Stromal cell of bone marrow (primary cell): ENCODE measurements at places on chromosomes 11 and 22.
A peak's percentile ranks its signal among the peaks of the same experiment; 100 is the strongest.

DNA sequence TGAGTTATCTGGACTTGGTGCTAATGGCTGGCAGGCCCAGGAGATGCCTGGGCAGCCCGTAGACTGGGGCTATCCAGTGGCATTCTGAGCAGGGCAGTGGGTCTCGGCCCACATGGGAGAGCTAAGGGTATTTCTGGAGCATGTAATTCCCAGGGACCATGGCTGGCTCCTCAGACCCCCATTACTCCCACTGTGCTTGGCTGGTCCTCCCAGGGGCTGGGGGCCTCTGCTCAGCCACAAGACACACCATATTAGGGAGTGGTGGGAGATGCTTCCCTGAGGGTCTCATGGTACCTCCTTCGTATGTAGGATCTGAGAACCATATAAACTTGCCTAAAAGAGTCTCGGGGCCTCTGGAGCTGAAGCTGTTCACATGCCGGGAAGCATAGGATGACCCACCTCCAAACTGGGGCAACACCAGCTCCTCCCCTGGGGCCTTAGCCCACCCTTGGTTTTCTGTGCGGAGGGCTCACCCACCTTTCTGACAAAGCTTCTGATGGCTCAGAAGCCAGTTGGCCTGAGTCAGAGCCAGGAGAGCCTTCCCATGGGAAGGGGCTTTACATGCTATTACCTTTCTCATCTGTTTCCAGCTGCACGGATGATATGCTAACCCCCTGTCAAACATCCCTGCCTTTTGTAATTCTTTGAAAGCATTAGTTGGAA is 9.5 kb upstream of the FTH1 start:
- no peak for DNase-seq

GRCh38 chr11:24833573-24833972 is 336.7 kb downstream of the LUZP2 start:
- no peak for DNase-seq

DNA sequence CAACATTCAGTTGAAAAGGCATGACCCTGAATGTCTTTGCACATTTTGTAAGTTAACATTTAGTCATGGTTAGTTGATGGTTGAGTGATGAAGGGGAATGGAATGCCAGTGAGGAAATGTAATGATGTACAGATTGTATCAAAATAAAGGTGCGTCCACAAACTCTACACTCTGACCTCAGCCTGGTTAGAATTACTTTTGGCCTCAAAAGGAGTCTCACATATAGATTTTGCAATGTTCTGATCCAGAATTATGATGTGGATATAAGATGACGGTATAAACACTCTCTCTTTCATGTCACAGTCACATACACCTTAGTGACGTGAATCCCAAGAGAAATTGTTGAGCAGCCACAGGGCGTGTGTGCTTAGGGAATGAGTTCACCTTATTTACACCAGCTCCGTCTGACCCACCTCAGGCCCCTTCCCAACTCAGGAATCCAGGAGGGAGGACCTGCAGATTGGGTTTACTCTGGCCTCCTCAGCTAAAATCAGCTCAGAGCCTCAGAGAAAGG is 100.1 kb downstream of the RDX start:
- no peak for DNase-seq

DNA sequence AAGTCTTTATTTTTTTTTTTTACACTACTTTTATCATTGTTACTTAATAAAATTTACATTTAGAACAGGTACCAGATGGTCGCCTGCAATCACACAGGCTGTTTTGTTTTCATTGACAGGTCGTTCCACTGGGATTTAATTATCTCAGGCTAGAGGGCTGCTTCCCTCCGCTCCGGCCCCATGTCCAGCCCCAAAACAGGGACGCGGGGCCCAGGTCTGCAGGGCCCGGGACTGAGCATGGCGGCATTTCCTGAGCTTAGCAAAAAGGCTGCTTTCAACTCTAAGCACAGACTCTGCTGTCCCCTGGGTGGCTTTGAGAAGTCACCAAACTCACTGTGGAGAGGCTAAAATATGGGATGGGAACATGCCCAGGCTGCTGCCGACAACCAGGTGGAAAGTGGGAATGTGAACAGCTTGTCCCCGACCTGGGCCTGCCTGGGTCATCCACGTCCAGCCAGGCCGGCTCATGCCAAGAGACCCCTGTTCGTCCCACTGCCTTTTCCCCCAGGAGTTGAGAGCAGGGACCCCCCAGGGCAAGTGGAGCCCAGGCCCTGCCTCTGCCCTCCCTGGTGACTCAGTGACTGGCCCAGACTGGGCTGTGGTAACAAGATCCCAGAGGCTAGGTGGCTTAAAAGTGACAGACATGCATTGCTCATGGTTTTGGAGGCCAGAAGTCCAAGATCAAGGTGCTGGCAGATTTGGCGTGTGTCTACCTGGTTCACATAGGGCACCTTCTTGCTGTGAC is 150.0 kb downstream of the SHANK2 start:
- no peak for DNase-seq

DNA sequence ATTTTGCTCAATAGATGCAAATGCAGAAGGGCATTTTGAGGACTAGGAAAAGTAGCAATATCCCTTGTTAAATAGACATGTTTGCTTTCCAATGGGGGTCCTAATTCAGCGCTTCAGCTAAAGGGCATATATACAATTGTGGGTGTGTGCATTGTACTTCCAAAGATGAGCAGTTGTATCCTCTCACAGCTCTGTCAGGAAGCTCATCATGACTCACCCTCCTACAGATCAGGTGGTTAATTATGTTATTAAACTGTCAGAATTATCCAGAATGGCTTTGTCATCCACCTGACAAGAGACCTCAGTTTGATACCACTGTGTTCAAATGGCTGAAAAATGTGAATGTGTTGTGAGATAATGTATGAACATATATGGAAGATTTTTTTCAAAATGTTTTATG is 252.2 kb upstream of the MTNR1B start:
- no peak for DNase-seq

DNA sequence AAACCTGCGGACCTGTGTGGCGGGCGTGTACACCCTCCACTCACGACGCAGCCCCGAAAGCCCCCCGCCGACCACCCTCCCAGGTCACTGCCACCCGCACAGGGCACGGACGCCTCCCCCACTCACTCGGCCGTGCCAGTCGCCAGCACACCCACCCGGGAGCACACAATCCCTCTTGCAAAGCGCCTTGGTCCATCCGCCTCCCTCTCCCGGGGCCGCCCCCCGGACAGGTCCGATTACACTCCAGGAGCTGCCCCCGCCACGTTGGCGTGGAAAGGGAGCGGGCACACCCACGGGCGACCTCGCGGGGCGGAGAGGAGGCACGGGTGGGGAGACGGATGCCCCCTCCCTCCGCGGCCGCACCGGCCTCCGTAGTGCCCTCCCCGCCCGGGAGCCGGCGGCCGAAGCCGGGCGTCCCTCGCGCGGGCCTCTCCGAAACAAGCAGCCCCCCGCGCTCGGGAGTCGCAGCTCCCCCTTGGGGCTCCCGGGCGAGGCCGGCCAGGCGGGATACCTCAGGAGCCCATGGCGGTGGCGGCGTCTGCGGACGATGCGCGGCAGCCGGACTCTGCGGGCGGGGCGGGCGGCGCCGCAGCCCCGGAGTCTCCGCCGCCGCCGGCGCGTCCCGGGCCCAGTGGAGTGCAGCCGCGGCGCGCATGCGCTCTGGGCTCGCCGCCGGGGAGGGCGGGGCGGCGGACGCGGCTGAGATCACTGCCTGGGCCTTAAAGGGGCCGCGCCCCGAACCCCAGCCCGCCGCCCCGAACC is at the start of gene TMEM184B:
Gene TMEM184B (minus strand): TSS at position 638 of the 762 bp plus-strand sequence. CDS start 25,049 bp downstream, outside the sequence.
- peak; percentile 62 for DNase-seq

DNA sequence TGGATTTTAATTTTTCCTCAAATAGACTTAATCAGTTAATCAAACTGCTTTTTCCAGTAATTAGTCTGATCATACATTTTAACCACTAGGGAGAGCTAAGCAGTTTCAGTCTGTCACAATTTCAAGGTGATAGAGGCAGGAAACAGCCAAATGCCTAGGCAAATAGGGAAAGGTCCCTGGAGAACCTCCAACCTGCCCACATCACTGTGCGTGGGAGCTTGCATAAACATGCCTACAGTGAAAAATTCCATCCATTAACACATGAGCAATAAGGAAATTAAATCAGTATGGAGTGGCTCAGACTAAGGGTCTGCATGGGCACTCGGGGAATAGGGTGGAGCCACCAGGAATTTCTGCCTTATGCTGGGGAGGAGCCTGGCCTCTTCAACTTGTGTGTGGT is 74.6 kb downstream of the AASDHPPT start:
- DNase-seq, result no peak

DNA sequence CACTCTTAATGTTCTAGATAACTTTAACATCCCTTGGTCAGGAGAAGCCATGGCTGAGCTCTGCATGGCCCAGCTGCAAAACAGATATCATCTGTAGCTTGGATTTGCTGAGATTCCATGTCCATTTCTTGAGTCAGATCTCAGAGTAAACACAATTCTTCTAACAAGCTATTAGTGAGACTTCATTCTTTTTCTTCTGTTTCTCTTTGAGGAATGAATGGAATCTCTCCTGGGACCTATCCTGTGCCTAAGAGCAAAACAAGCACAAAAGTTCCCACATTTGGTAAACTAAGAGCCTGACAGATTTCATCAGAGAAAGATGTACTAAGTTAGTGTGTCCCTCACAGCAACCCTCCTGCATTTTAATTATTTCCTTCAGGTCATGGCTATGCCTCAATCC is 142.8 kb downstream of the MAML2 start:
- DNase-seq, result peak; percentile 46

DNA sequence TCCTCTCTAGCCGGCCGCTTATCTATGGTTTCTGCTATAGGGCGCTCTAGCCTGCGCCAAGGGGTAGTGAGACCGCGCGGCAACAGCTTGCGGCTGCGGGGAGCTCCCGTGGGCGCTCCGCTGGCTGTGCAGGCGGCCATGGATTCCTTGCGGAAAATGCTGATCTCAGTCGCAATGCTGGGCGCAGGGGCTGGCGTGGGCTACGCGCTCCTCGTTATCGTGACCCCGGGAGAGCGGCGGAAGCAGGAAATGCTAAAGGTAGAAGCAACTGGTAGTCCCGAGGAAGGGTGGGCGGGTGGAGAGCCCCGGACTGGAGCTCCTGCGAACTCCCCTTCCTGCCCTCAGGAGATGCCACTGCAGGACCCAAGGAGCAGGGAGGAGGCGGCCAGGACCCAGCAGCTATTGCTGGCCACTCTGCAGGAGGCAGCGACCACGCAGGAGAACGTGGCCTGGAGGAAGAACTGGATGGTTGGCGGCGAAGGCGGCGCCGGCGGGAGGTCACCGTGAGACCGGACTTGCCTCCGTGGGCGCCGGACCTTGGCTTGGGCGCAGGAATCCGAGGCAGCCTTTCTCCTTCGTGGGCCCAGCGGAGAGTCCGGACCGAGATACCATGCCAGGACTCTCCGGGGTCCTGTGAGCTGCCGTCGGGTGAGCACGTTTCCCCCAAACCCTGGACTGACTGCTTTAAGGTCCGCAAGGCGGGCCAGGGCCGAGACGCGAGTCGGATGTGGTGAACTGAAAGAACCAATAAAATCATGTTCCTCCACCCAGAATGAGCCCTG is at the start of the genes LBHD1 and UQCC3:
Gene LBHD1 (minus strand): TSS at position 660 of the 782 bp plus-strand sequence. CDS start 2,236 bp downstream, outside the sequence.
Gene UQCC3 (plus strand): TSS at position 66 of the 782 bp plus-strand sequence. CDS start 73 bp downstream, at position 139.
- DNase-seq, result peak; percentile 73

- DNase-seq, result no peak
These were observed 728 bp upstream of the POGLUT3 start for GRCh38 chr11:108498816-108499408.

DNA sequence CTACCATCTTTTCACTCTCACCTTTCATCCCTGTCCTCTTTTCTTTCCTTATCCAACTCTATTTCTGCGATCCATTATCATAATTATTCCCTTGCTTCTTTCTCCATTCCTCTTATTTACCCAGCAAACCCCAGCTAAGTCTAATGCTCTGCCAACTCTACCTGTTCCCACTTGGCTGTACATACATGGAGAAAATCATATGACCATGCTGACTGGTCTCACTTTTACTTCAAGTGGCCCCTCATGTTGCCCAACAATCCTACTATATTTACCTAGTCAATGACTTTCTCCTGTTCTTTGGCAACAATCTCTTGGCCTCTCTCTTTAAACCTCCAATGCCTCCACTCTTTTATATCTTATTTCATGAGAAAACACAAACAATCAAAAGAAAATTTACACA is 94.1 kb downstream of the USP35 start:
- DNase-seq, result no peak

DNA sequence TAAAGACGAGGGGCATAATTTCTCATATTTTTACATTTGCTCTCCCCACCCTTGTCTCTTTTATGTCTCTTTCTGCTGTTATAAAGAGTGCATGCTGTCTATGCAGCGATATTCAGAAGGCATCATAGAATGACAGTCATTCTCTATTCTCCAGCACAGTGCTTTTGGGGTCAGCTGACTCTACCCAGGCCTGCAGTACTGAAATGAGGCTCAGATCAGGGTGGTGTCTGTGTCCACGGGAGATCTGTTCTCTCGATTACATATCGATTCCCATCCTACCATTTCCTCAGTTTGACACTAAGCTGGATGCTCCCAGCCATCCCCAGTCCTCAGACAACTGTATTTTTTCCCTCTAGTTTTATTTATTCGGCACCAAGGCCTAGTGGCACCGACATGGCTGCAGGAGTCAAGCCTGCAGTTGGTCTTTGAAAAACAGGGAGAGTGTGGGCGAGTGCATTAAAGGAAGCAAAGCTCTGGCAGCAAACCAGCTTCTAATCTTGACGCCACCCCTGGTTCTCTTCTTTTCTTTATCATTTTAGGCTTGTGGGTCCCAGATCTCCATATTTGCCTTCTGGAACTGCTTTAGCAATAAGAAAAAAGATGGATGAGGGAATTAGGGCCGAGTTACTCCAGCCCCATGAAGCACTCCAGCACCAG is 71.6 kb upstream of the PICALM start:
- DNase-seq, result no peak

- no peak for DNase-seq
These were observed 612 bp downstream of the IGF2 start for GRCh38 chr11:2138431-2139122.

DNA sequence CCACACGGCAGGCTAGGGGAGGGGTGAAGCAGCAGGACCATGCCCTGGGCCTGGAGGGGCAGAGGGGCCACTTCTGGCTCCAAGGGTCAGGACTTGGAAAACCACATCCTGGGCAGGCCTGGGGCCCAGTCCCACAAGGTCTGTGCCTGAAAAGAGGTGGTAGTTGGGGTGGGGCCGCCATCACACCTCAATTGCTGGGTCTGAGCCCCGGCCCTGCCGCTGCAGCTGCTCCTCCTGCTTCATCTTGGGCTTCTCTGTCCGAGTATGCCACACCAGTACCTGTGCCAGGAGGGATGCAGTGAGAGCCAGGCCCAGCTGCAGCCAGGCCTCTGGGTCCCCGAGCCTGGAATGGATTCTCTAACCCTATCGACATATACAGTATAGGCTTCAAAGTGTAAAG is 2.5 kb downstream of the ROM1 start:
- no peak for DNase-seq

GRCh38 chr11:116357784-116358544 is 414.8 kb downstream of the BUD13 start:
- DNase-seq, result no peak
